Stimulated activated CD8-positive, alpha-beta memory T cell treated with anti-CD3 and anti-CD28 coated beads, Interleukin-4, amount 100 ng/mL, for 48 hours (primary cell): ENCODE measurements at places on chromosomes 3 and 15.

- no peak for DNase-seq
These were observed 667.9 kb upstream of the CFAP20DC start for GRCh38 chr3:59717679-59718205.

GRCh38 chr3:131728898-131729642 lies 226.3 kb upstream of the MRPL3 start:
- DNase-seq, result no peak

DNA sequence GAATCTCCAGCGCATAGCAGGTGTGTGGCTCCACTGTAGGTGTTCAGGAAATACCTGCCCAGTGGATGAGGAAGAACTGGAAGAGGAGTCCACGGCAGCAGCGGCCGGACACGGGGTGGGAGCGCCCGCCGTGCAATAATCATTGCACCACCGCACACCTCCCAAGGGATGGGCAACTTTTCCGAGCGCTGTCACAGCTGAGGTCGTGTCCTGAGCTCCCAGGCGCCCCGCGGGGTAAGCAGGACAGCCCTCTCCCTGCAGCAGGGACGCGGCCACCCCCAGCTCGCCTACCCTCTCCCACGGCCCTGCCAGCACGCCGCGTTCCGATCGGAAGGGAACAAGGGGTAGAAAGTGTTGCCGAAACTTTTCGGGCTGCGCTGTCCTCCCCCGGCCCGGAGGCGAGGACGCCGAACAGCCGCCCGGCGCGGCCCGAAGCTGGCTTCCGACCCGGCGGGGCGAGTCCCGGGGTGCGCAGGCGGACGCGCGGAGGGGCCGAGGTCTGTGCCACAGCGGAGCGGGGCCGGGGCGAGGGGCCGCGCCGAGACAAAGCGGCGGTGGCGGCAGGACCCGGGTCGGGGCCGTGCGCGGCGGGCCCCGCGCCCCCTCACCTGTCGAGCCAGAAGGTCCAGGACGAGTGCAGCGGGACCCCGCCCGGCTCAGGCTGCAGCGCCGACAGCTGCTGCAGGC lies 475 bp downstream of the EIF4E3 start:
- peak; percentile 58 for DNase-seq

DNA sequence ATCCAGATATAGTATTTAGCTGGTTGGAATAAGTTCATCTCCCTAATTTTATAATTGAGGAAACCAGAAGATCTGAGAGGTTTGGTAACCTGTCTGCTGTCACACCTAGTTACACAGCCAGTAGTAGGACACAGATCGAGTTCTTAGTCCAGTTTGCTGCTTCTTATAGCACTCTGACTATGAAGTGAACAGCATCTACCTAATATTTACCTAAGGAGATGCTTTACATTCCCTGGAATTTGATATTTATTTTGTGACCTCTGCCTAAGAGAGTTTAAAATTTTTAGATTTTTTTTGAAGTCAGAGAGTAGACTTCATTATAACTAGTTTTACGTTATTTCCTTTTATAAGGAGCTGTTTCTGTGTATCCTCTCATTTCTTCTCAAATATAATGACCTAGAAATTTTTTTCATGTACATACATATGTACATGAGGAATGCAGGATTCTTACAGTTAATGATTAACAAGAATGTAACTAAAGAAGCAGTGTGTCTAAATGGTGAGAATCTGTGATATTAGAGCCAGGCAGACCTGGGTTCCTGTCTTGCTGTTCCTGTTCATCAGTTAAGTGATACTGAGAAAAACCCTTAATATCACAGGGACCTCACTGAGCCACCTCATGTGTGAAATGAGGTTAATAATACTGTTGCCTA lies 4.3 kb downstream of the ARHGEF26 start:
- no peak for DNase-seq

GRCh38 chr3:10228248-10228950 lies 19.9 kb upstream of the TATDN2 start:
- peak; percentile 64 for DNase-seq

GRCh38 chr15:22948056-22948455 lies 32.1 kb downstream of the CYFIP1 start:
- no peak for DNase-seq

DNA sequence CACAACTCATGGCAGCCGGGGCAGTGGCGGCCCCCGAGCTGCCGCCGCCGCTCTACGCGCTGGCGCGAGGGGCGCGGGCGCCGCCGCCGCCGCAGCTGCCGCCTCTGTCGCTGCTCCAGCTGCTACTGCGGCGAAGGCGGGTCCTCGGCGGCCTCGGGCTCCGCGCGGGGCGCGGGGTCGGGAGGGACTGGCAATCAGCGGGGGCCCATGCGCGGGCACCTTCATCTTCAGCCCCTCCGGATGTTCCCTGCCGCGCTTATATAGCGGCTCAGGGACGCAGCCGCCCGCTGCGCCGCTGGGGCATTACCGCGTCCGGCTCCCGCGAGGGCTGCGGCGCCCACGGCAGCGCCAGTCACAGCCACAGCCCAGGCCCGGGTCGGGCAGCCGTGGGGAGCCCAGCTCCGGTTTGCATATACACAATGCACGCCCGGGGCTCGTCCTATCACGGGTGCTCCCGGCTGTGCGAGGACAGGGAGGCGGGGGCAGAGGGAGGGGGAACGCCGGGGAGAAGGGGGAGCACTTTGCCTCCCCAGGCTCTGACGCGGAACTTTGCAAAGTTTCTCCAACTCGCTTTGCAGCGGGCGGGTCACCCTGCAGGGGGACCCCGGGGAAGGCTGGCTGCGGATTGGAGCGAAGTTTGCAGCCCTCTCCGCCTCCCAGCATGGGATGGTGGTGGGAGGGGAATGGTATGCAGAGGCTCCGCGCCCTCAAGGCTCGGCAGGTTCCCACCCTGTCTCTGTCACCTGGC lies at the start of gene VGLL3:
Gene VGLL3, minus strand, starts transcription at position 416 of the 748 bp plus-strand sequence. Its CDS starts 406 bp downstream, at position 10.
- peak; percentile 24 for DNase-seq

DNA sequence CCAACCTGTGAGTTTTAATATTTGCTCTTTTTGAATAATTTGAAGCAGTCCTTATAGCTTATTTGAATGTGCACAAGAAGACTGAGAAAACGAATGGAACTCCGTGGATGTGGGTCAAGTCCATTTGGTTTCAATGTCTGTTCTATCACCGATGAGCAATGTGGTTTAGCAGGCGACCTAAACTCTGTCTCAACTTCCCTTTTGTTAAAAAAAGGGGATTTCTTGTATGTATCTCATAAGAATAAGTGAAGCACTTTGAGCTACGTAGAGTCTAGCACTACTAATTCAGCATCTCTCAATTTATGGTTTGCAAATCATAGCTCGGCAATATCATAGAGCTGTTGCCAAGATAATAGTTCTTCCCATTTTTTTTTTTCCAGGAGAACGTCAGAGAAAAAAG lies 4.6 kb upstream of the SKIL start:
- DNase-seq, result no peak

GRCh38 chr15:71294911-71295602 lies 179.8 kb downstream of the THSD4 start:
- no peak for DNase-seq

DNA sequence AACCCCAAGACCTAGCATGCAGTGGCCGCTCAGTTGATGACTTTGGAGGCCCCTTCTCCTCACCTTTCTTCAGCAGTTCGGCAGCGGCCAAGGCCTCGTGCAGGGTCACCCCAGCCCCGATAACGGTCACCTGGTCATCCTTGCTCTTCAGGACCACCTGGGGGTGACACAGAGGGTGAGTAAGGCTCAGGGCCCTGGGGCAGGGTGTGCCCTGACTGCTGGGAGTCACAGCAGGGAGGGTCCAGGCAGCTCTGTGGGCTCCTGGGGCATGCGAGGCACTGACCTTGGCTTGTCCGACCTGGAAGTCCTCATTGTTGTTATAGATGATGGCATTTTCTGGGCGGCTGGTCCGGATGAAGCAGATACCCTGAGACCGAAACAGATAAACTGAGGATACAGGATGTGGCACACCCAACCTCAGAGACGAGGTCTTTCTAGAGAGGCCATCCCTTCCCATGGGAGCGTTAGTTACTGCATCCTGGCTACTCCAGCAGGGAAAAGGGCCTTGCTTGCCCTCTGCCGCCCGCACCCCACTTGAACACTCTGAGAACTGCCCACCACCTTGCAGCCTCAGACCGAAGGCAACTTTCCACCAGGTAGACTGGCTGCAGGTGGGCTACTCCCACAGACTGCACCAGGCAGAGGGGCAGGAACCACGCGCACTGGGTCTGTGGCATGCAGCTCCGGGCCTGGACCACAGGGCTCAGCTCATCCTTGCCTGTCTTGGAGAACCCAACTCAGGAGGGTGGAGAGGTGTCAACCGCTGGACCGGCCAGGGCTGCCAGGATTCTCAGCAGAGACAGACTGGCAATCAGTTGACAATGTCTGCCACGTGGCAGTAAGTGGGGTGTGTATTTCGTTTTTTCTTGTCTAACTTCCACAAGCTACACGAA lies 27.6 kb downstream of the TKT start:
- DNase-seq, result no peak

- no peak for DNase-seq
These were observed 73.0 kb downstream of the BFSP2 start for GRCh38 chr3:133472889-133473288.

DNA sequence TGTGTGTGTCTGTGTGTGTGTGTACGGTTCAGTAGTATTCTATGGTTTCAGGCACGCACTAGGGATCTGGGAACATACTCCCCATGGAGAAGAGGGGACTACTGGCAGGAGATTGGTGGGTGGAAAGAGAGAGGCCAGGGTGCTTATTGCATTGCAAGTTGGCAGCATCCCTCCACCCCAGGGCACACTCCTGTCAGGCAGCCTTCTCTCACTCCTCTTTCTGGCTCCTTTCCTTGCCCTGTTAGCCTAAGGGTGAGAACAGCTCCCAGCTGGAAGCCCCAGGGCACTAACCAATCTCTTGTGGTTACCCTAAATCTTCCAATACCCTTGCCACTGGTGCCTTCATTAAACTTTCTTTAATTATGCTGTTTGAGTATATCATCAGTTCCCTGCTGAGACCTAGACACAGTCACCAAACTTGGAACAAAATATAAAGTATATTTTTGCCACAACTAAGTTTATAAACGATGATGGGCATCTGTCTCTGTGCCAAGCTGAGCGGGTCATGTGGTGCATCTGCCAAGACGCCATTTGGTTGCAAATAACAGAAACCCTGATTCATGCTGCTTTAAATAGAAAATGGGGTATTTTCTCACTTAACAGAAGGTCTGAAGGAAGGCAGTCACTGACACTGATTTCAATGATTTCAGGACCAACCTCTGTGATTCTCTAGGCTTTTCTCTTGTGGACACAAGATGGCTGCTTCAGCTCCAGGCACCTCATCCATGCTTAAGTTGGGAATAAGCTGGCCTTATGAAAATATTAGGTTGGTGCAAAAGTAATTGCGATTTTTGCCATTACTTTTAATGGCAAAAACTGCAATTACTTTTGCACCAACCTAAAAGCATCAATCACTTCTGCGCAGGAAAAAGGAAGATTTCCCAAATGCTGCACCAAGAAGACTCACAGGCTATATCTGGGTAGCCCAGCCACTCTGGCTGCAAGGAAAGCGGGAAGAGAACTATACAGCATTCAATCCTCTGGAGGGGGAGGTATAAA lies 476.9 kb upstream of the PROK2 start:
- DNase-seq, result no peak

GRCh38 chr3:50587373-50587772 lies 18.1 kb downstream of the HEMK1 start:
- no peak for DNase-seq

GRCh38 chr3:35659768-35660167 lies 20.4 kb downstream of the ARPP21 start:
- DNase-seq, result no peak

- peak; percentile 53 for DNase-seq
These were observed 24.8 kb downstream of the TMOD2 start for GRCh38 chr15:51775967-51776816.

DNA sequence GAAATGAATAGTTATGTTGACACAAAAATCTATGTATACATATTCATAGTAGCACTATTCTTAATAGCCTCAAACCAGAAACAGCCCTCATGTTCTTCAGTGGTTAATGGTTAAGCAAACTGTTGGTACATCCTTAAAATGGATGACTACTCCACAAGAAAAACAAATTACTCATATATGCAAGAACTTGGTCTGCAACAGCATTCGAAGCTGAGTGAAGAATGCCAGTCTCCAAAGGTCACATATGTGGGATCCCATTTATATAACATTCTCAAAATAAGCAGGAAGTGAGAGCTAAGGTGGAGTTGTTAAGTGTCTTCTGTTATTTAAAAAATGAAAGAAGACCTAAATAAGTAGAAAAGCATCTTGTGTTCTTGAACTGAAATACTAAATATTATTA lies 365.7 kb downstream of the GABRG3 start:
- no peak for DNase-seq

- no peak for DNase-seq
These were observed 359.7 kb upstream of the ROPN1 start for GRCh38 chr3:124351430-124352148.

DNA sequence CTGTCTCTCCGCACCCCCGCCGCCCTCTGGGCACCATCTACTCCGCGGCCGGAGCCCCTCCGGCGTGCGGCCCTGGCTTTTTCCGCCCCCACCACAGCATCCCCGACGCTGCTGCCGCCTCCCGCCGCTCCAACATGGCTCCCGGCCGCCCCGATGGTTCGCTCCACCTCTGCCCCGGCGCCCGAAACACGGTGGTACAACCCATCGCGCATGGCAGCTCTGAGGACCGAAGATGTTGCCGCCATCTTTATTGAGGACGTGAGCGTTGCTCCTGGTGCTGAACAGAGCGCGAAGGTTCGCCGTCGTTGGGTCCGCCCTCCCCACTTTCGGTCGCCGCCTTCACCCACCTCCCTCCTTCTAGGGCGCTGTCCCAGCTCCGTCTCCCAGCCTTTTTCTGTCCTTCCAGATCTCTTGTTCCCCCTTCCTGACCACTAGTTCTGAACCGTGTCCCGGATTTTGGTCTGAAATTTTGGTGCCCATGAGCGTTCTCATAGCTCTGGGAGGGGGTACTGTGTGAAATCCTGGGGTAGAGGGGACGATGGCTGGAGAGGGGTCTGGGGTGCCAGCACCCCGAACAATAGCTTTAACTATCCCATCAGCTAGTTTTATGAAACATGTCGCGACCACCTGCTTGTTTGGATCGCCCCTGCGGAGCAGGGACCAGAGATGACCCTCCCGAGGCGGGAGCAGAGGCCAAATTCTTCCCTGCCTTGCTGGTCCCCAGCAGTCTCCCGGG lies at the start of gene CELSR3:
Gene CELSR3, minus strand, starts transcription at position 134 of the 736 bp plus-strand sequence. CDS start 252 bp downstream, outside the sequence.
- peak; percentile 82 for DNase-seq

DNA sequence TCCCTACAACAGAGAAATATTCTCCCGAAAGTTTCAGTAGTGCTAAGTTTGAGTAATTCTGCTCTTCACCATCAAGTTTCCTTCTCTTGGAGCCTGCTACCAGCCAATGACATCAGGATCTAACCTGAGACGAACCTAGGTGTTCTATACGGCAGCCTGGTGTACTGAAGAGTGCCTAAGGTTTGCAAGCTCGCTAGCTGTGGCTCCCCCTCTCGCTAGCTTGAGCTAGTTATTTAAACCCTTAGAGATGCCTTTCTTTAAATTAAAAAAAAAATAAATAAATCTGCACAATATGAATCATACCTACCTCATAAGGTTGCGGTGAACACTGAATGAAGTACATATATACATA lies 1.4 kb upstream of the COL8A1 start:
- no peak for DNase-seq
